ENCODE measurements at places on chromosomes 3 and 15. TPM values are rescaled to one million over a fixed set of nuclear protein-coding genes. Genes with fewer than 3 reads are reported as not detected.

The KLHL40 gene
- not detected for polyA plus RNA-seq

The C2CD4A gene
- polyA plus RNA-seq: not detected

The SQOR gene
- polyA plus RNA-seq: 40.6 TPM

GRCh38 chr3:57112206-57112605 is 51.7 kb downstream of the SPATA12 start:
- DNase-seq: no peak

GRCh38 chr3:193708270-193708669 is 115.3 kb downstream of the OPA1 start:
- no peak for DNase-seq

DNA sequence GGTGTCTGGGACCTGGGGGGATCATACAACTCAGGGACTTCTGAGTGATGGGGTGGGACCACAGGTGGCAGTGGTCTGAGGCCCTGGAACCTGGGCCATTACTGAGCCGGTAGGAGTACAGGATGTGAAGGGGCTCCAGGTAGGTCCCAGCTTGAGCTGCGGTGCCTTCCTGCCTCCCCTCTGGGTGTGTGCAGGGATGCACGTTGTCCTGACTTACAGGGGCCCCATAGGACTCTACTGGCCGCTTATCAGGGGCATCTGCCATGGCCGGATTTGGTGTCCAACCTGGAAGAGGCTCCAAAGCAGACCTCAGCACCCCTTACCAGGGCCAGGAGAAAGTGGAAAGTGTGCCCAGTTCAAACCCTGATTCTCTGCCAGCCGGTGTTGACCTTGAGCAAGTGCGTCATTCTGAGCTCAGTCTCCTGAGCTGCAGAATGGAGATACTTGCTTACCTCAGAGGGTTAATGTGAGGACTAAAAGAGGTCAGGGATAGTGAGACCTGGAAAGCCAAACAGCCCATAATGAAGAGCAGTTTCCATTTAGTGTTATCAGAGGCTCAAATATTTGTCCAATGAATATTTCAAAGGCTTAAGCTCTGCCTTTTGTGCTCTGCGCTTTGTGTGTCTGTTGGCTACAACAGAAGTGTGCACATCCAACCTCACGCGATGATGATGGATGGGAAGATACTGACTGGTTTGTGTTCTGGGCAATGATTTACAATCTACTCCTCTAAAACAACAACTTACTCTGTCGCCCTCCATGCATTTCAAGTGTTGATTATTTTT is 35.4 kb upstream of the ESYT3 start:
- no peak for DNase-seq

- DNase-seq: no peak
Measured at GRCh38 chr15:72970933-72971760, 81.1 kb upstream of the NEO1 start.

- no peak for DNase-seq
Measured at GRCh38 chr3:190644035-190644434, 130.2 kb downstream of the IL1RAP start.

- no peak for DNase-seq
Measured at GRCh38 chr3:89954137-89954536, 846.7 kb downstream of the EPHA3 start.

DNA sequence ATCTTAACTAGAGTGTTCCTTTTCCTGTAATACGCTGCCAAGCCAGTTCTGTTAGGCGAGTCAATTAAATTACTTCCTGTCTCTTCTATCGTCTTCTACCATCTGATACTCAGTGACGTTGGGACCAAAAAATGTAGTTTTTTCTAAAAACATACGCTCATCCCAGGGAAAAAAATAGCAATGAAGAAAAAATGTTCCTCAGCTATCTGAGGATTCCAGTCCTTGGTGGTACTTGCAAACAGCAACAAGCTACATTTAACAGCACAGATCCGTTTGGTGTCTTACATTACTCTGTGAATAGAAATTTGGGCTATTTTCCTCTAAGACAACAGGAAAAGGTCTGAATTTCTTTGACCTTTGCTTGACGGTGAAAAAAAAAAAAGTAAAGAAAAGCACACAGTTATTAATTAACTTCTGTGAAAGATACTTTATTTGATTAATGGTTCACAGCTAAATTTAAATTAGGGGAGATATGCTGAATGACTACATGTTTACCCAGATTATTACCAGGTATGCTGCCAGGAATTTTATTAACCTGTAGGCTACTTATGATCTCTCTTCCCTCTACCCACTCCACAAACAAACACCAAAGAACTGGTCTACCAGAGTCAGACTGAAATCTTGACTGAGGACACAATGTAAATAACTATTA is 254.4 kb upstream of the ZPLD1 start:
- DNase-seq: peak; percentile 97

DNA sequence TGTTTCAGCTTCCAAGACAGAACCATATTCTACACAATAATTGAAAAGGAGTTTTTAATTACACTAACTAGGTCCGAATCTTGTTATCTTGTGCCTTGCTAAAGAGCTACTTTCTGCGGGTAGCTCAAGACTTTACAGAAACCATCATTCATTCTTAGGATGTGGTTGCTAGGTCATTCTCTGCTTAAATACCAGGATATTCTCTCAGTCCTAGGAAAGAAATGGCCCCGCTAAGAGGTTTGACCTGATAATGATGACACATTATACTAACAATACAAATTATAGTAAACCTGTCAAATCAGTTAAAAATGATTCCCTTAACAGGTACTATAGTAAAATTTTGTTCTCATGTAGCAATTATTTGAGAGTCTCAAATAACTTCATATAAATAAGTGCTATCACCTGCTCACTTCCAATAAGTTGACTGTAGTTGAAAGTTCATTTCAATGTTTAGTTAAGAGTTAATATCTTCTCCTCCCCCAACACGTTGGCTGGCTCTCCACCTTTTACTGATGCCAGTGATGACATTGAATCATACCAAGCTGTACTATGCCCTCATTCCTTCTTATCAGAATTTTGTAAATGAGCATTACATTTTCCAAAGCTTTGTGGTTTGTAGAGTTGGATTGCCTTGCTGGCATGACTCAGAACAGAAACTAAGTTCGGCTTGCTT is 3.6 kb upstream of the C3orf85 start:
- no peak for DNase-seq

DNA sequence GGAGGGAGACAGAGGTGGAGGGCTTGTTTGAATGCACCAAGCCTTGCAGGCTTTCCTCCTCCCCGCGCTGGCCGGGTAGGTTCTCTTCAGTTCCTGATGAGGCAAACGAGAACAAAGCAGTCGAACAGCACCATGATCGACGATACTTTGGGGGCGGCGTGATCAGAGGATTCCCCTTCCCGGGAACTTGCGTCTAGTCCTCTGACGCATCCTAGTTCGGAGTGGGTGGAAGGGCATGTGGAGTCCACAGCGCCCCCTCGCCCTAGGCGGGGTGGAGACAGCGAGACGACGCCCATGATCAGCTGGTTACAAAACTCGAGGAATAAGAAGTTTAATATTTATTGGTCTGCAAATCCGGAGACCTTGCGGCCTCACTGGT is 452 bp upstream of the SV2B start:
- no peak for DNase-seq
